Stimulated activated CD4-positive, alpha-beta T cell treated with anti-CD3 and anti-CD28 coated beads, Interleukin-15, amount 100 ng/mL, for 1 hour (primary cell): ENCODE measurements at places on chromosomes 7 and 10.

DNA sequence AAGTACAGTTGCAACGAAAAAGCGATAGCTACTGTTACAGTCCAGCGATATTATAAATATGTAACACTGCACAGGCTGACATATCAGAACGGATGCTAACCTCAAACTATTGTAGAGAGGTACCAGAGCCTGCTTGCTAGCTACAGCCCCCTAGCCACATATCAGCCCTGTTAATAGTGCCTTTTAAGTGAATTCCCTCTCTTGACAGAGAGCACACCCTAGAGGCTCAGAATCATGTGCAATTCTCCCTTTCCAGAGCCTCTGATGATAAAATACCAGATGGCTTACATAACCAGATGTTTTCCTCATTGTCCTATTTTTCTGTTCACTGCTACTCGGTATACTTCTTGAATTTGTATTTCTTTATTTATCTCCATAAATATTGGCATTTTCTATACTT, 960.7 kb upstream of the CELF2 start:
- DNase-seq = no peak

DNA sequence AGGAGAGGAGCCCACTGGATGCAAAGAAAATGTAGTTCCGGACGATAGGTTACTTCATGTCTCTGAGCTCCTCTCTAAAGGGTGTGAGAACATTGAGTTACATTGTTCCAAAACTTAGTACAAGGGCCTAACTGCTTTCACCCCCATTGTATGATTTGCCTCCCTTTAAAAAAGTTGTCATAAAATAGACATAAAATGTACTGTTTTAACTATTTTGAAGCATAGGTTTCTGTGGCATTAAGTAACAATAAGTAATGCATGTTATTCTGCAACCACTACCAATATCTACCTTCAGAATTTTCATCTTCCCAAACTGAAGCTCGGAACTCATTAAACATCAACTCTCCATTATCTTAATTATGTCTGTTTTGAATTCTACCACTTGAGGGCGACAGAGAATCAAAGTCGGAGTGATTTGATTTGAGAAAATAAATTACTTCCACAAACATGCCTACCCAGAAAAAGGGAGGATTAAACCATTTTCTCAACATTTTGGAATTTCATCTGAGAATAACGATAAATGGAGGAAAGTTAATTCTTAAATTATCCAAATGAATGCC, 2.7 kb downstream of the IGFBP1 start:
- no peak for DNase-seq

GRCh38 chr10:73647875-73648651, 6.8 kb upstream of the MYOZ1 start:
- no peak for DNase-seq

- no peak for DNase-seq
Observed at GRCh38 chr7:84697506-84697905, 489.4 kb downstream of the SEMA3D start.

DNA sequence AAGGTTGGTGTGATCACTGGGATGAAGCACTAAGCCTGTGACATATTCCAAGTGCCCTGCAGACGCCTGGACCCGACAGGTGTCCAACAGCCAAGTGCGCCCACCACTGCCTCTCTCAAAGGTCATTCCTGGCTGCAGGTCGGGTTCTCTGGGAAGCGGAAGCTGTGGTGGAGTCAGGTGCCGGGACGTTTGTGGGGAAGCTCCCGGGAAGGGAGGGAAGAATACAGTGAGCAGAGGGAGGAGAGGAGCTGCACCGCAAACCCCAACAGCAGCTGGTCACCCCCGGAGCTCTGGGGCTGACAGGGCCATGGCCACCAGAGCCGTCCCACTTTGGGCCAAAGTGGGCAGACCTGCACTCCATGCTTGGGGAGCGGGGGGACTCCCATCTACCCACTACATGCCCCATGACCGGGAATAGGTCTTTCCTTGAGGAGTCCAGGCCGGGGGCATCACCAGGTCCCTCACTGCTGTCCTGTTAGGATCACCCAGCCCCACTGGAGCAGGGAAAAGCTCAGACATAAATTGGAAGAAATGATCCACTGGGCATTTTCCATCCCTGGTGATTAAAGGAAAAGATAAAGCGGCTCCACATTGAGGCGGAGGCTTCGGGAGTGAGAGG, 84.5 kb upstream of the PPP2R2D start:
- DNase-seq = no peak
